Stimulated activated CD8-positive, alpha-beta memory T cell treated with anti-CD3 and anti-CD28 coated beads, Interleukin-15, amount 100 ng/mL, for 4 hours (primary cell): ENCODE measurements at places on chromosomes 6 and 20.

GRCh38 chr6:45388328-45388727, 10.6 kb upstream of the SUPT3H start:
- DNase-seq = no peak

DNA sequence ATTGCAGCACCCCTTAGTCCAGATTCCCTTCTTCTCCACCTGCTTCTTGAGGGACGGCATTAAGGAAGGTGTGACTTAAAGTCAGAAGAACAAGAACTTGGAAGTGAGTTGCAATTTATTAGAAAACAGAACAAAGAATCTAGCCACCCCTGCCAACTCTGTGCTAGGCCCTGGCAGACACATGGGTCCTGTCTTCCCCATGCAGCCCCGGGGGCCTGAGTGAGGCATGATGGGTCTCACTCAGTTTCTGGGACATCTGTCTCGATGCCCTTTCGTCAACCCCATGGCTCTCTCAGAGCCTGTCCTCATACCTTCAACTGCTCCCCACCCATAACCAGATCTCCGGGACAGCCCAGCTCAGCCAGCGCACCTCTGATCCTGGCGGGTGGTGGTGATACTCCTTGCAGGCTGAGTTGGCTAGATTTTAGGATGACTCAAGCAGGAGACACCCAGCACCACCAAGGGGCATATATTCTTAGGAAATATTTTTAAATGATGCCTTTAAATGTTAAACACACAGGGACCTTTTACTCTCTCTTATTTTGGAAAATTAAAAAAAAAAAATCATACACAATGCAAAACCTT, 143.2 kb upstream of the RNF24 start:
- DNase-seq = no peak

DNA sequence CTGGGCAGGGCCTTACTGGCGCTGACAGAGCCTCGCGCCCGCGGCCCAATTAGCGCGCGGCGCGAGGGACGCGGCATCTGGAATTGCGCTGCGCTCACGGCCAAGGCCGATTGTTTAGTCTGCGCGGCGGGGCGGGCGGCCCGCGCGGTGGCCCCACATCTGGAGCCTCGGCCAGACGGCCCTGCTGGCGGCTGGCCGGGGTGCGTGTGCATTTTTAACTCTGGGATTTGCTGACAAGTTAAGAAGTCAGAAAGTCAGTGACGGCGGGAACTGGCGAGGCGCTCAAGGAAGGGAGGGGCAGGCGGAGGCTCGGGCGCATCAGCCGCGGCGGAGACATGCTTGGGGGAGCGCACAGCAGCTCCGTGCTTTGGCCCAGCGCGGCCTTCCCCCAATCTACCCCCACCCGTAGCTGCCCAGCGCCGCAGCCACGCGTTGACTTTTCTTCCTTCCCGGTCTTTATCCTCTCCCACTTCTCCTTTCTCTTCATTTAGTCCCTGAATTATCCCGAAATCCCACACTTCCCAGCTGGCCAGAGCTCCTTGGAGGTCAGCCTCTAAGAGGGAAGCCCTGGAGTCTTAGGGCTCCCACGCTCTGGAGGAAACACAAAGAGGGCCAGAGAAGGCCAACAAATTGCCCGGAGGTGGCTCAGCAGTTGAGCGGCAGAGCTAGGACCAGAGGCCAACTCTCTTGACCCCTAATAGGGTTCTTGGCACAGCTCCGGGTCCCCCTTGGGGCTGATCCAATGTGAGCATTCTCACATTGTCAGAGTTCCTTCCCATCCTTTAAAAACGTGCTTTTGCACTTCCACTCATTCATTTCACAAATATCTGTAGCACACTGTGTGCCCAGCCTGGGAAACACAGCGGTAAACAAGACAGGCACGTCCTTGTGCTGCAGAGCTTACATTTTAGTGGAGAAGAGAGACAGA, 40.8 kb upstream of the FOXP4 start:
- DNase-seq = no peak

- DNase-seq = no peak
Observed at GRCh38 chr6:99349171-99350141, at the start of gene FAXC. Gene FAXC (minus strand): TSS chr6:99349674. CDS start chr6:99349372, 302 bp downstream.

GRCh38 chr6:49839957-49840356, 26.4 kb downstream of the CRISP1 start:
- no peak for DNase-seq
